Endodermal cell (in vitro differentiated cells): ENCODE measurements at places on chromosomes 2 and 18. TPM values are rescaled to one million over a fixed set of nuclear protein-coding genes. Genes with fewer than 3 reads are reported as not detected.
A peak's percentile ranks its signal among the peaks of the same experiment; 100 is the strongest.

The ZNF892 gene
- 8.4 to 16.7 TPM (median 14.1 TPM) in 3 replicates for total RNA-seq

The DES gene
- total RNA-seq: 0.88 to 3.8 TPM (median 3.5 TPM) in 3 replicates

DNA sequence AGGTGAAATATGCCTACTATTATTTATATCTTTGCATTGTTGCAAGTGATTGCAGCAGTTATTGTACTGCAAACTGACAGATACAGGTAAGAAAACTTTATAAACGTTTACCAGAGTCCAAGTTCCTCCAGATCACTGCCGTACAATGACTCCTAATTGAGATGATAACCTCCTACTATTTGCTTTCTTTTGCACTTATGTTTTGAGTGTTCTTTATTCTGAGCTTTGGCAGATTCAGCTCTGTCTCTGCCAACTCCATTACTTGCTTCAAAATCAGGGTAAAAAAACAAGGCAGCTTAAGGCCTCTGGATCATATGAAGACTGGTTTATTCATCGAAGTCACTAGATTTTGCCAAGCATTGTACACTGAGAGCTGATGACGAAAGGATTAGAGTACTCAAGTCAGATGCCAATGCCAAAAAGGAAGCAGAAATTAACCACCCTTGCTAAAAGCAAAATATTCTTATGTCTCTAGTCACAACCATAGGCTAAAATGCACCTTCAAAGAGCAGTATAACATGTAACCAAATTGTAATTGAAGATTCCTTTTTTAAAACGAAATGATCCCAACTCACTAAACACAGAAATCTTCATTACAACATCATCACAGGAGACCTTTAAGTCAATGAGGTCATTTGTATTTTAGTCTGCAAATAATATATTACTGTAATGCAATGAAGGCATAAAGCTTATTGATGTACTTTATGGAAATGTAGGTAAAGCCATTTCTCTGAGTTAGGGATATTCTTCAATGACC is 10.5 kb upstream of the IKZF2 start:
- DNase-seq: no peak
- no peak overlapping the region for H3K27ac ChIP-seq
- H3K27me3 ChIP-seq: peaks cover 47% of the 10 kb centered on the region
- H3K4me1 ChIP-seq: peaks cover 3% of the 10 kb centered on the region

DNA sequence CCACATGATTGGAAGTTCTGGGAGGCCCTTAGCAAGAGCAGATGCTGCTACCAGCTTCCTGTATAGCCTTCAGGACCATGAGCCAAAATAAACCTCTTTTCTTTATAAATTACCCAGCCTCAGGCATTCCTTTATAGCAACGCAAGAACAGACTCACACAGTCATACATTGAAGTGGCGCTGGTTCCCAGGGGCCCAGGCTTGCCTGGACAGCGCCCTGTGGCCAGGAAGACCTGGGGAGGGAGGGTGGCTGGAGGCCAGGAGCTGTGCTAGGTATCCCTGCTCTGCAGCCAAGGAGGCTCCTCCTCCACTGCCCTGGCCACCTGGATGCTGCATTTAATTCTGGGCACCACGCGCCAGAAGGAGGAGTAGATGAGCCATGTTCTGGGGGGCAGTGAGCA is 98.1 kb downstream of the AGAP1 start:
- no peak overlapping the region for H3K4me3 ChIP-seq
- H3K36me3 ChIP-seq: no peaks in the 10 kb centered on the region
- H3K27ac ChIP-seq: no peak overlapping the region
- no peak for DNase-seq
- H3K27me3 ChIP-seq: no peaks in the 10 kb centered on the region

- H3K27ac ChIP-seq: no peak overlapping the region
- no peak overlapping the region for H3K4me3 ChIP-seq
- peak; percentile 67 for DNase-seq
- H3K27me3 ChIP-seq: no peaks in the 10 kb centered on the region
Observed at GRCh38 chr2:195252018-195252417, 405.0 kb upstream of the SLC39A10 start.

- no peaks in the 10 kb centered on the region for H3K27me3 ChIP-seq
- no peak overlapping the region for H3K4me3 ChIP-seq
- DNase-seq: peak; percentile 79
Observed at GRCh38 chr18:75125382-75126331, 83.3 kb downstream of the PTGR3 start.

DNA sequence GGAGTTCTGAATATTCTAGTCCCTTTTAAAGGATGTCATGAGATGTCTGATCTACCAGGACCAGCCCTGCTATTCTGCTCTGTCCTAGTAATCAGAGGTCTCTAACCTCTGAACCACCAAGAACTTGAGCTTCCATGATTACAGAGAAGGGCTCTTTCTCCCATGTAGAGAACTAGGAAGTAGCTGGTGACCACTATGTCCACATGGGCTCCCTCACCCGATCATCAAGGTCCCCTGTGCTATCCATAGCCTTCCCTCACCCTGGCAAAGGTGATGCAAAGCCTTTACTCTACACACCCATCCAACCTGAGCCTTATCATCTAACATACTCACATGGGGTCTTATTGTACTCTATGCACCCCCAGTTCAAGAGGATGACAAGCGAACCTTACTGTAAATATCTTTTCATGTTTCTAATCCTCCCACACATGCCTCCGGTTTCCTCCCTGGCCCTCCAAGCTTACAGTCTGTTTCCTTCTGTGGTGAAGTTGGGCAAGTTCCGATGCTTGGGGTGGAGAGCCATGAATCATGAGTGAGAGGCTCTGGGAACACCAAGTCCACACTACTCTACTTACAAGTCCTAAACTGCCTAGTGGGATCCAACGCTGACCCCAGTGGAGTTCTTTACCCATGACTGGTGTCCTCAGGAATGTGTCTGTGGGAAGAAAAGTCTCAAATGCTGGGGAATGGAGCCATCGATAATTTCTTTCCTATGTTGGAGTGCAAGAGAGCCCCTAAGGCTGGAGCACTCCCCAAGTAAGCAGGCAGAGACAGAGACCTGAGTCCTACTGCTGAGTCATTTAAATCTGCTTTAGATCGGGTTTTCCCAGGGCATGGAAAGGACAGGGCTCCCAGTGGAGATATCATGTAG is 73.3 kb upstream of the KLF7 start:
- H3K4me3 ChIP-seq: no peak overlapping the region
- no peak for DNase-seq
- peaks cover 23% of the 10 kb centered on the region for H3K4me1 ChIP-seq
- H3K27ac ChIP-seq: no peak overlapping the region

The OR6B2 gene
- total RNA-seq: not detected in 3 replicates

- DNase-seq: no peak
- H3K4me3 ChIP-seq: no peak overlapping the region
- H3K27ac ChIP-seq: no peak overlapping the region
- H3K36me3 ChIP-seq: no peaks in the 10 kb centered on the region
Observed at GRCh38 chr2:191620144-191620543, 57.8 kb upstream of the NABP1 start.

The GPR17 gene
- 0.14 TPM in 1 of 2 replicates, not detected in the other for total RNA-seq

GRCh38 chr18:78587096-78587495 is 392.5 kb upstream of the SALL3 start:
- no peaks in the 10 kb centered on the region for H3K27me3 ChIP-seq
- H3K4me1 ChIP-seq: no peaks in the 10 kb centered on the region
- DNase-seq: no peak
- H3K36me3 ChIP-seq: no peaks in the 10 kb centered on the region

The AFF3 gene
- total RNA-seq: 0.73 and 0.75 TPM in 2 replicates

- H3K27ac ChIP-seq: no peak overlapping the region
- no peaks in the 10 kb centered on the region for H3K36me3 ChIP-seq
- H3K27me3 ChIP-seq: no peaks in the 10 kb centered on the region
- no peak for DNase-seq
- no peak overlapping the region for H3K4me3 ChIP-seq
- no peaks in the 10 kb centered on the region for H3K4me1 ChIP-seq
Observed at GRCh38 chr2:48600917-48601316, 16.7 kb upstream of the GTF2A1L start.

The IL1A gene
- total RNA-seq: 1.0 to 9.6 TPM (median 1.6 TPM) in 3 replicates

DNA sequence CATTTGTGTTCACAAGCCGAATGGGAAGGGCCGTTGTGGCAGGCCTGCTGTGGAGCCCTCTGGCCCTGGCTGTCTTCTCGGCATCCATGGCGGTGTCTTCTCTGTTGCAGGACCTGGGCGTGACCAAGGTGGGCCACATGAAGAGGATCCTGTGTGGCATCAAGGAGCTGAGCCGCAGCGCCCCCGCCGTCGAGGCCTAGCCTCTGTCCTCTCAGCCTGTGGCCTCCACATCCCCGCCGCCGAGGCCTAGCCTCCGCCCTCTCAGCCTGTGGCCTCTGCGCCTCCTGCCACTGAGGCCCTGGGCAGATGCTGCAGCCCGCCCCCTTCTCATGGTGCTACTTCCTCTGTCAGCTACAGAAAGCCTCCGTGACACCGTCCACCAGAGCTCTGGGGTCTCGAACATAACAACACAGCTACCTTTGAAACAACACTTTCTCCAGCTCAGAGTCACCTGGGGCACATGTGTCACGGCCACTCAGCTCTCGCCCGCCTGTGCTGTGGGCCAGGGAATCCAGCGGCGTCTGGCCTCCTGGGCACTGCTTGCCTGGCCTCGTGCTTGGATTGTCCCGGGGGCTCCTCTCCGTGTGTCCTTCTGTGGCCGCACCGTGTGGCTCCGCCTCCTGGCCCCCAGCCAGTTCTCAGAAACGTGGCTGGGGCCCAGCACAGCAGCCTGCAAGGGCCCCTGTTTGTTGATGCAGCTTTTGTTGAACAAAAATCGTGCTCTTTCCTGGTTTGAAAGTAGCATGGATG is 97.1 kb downstream of the USP40 start:
- H3K27ac ChIP-seq: no peak overlapping the region
- peaks cover 8% of the 10 kb centered on the region for H3K36me3 ChIP-seq
- H3K27me3 ChIP-seq: no peaks in the 10 kb centered on the region

The DYNC2LI1 gene
- total RNA-seq: 32.6 to 39.7 TPM (median 38.5 TPM) in 3 replicates

The SERPINB10 gene
- not detected in 3 replicates for total RNA-seq

DNA sequence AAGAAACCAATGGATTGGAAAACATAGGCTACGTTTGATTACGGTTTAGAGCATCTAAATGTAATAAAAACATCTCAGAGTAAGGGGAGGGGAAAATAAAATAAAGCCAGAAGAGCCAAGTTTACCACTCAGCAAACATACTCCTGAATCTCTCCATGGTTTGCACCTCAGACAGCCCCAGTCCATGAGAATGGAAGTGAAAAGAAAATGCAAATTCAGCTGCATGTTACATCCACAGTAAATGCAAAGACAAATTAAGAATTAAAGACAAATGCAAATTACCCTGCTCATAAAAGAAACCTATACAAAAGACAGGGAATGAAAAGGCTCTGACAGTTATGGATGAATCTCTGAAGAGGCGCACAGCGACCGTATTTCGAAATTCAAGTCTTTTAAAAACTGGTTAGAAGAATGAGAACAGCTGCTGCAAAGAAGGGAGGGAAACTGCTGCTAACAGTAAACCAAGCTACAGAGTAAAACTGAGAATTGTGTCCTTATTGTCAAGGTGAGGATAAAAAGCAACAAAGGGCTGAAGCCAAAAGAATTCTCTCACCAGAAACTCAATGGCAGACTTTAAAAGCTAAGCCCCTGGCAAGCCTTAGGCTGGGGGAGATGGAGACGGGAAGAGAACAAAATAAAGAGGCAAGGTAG is 197.9 kb upstream of the ACVR2A start:
- no peak overlapping the region for H3K4me3 ChIP-seq
- no peaks in the 10 kb centered on the region for H3K27me3 ChIP-seq
- H3K27ac ChIP-seq: peak overlapping the region; percentile 89

GRCh38 chr2:230658877-230659652 is 53.6 kb upstream of the CAB39 start:
- no peaks in the 10 kb centered on the region for H3K27me3 ChIP-seq
- H3K27ac ChIP-seq: no peak overlapping the region
- no peak for DNase-seq
- H3K36me3 ChIP-seq: no peaks in the 10 kb centered on the region
- no peak overlapping the region for H3K4me3 ChIP-seq
- peaks cover 7% of the 10 kb centered on the region for H3K4me1 ChIP-seq

DNA sequence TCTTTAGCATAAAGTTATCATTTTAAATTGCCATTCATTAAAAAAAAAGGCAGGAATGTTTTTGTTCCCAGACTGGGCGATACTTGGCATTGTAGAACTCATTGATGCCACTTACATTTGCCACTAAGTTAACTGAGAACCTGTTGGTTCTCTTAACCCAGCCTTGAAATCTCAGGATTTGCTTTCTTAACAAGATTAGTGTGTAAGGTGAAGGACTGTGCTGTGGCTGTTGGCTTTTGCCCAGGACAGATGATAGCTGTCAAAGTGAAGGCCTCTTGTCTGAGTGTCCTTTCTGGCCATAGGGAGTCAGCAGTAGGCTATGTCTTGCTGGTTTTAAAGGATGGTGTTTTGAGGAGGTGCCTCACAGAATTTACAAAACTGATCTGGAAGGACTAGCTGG is 2.6 kb downstream of the DPYSL5 start:
- peaks cover 4% of the 10 kb centered on the region for H3K4me1 ChIP-seq
- H3K4me3 ChIP-seq: no peak overlapping the region
- H3K27ac ChIP-seq: no peak overlapping the region
- DNase-seq: no peak

DNA sequence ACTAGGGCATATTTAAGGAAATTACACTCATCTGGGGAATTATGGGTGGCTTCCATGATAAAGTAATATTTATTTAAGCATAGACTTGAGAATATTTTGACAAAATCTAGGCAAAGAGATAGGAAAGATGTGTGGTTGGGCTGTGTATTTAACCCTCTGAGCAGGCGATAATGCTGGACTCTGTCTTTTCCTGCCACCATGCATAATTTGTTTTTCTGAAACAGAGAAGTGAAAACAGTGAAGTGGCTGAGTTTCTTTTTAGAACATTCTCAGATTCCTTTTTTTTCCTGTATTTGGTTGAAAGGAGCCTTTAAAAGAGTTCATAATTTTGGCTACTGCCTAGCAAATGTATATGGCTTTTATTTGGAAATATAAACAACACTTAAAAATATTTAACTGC is 104.8 kb upstream of the CDH19 start:
- H3K4me1 ChIP-seq: no peaks in the 10 kb centered on the region
- no peak overlapping the region for H3K4me3 ChIP-seq
- H3K27ac ChIP-seq: no peak overlapping the region
- no peaks in the 10 kb centered on the region for H3K27me3 ChIP-seq

- H3K27me3 ChIP-seq: no peaks in the 10 kb centered on the region
- H3K4me1 ChIP-seq: no peaks in the 10 kb centered on the region
- no peak for DNase-seq
Observed at GRCh38 chr2:126359494-126359893, 296.5 kb upstream of the GYPC start.

GRCh38 chr2:86789687-86790133 is 1.0 kb downstream of the CD8A start:
- H3K36me3 ChIP-seq: no peaks in the 10 kb centered on the region
- no peaks in the 10 kb centered on the region for H3K4me1 ChIP-seq
- peaks cover 81% of the 10 kb centered on the region for H3K27me3 ChIP-seq
- no peak for DNase-seq
- H3K27ac ChIP-seq: no peak overlapping the region

DNA sequence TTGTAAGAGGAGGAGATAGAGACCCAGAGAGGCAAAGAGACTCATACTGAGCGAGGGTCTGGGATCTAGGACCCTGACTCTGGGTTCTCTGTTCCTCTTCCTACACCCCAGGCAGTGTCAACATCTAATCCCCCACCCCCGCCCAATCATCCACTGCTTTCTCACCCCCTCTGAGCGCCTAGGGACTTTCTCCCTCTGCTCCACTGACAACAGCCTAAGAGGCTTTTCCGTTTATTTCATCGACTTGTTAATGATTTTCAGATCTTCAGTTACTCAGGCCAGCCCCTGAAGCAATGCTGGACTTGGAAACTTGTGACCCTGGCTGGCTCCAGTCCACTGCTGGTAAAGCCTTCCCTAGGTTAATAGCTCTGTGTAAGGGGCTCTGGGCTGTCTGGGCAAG is 65.1 kb downstream of the TFCP2L1 start:
- no peaks in the 10 kb centered on the region for H3K36me3 ChIP-seq
- H3K4me3 ChIP-seq: no peak overlapping the region
- no peaks in the 10 kb centered on the region for H3K27me3 ChIP-seq
- no peaks in the 10 kb centered on the region for H3K4me1 ChIP-seq
- H3K27ac ChIP-seq: no peak overlapping the region
